Kidney epithelial cell (primary cell): ENCODE measurements at places on chromosomes 2 and 18. TPM values are rescaled to one million over a fixed set of nuclear protein-coding genes. Genes with fewer than 3 reads are reported as not detected.

- DNase-seq, result no peak
Observed at GRCh38 chr18:6629635-6630140, 99.8 kb upstream of the ARHGAP28 start.

Gene COL6A3
- 81.9 and 124 TPM in 2 replicates for total RNA-seq

DNA sequence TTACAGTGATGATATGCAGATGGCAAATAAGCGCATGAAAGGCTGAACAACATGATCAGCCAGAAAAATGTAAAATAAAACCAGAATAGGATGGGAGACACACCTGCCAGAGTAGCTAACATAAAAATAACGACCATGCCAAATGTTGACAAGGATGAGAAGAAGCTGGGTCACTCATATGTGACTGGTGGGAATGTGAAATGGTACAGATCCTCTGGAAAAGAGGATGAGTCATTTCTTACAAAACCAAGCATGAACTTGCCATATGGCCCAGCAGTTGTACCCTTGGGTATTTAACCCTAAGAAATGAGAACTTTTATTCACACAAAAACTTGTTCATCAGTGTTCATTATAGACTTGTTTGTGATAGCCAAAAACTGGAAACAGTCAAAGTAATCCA, 143.8 kb downstream of the SH3BP4 start:
- no peak for DNase-seq

DNA sequence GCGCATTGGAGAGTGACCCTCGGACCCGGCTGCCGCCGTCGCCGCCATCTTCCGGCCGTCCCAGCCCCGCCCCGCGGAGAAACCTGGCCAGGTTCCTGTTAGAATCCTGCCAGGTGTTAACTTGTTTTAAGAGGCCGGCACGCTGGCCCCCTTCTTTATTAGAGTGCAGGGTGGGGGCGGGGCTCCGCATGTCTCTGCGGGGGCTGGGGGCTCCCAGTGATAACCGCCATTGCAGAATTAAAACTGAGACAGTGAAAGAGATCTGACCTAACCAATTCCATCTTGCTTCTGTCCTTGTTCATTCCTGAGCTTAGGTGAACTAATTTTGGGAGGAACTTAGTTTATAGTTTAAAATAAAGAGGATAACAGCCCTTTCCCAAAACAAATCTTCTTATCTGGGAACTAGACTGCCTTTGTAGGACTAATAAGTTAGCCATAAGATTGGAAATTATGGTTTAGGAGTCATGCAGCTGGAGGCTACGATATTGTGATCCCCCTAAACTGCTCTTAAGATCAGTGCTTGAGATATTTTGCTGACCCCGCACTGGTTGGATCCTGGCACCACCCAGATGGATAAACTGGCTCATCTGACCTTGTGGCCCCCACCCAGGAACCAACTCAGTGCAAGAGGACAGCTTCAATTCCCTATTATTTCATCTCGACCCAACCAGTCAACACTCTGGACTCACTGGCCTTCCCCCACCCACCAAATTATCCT, 543 bp upstream of the STARD7 start:
- no peak for DNase-seq
